Lung microvascular endothelial cell (primary cell): ENCODE measurements at places on chromosomes 5 and 9. TPM values are rescaled to one million over a fixed set of nuclear protein-coding genes. Genes with fewer than 3 reads are reported as not detected.

TDRD7 gene
- total RNA-seq: 10.9 and 11.3 TPM in 2 replicates

EGFL7 gene
- 330 and 384 TPM in 2 replicates for total RNA-seq

TICAM2 gene
- total RNA-seq: 0.20 and 0.22 TPM in 2 replicates

ACOT12 gene
- total RNA-seq: not detected in 2 replicates

ADAMTS6 gene
- total RNA-seq: 30.9 and 52.2 TPM in 2 replicates

UBAP1 gene
- 18.3 and 20.2 TPM in 2 replicates for total RNA-seq

PCDHGB2 gene
- 1.3 and 1.4 TPM in 2 replicates for total RNA-seq

GPR151 gene
- not detected in 2 replicates for total RNA-seq
